ENCODE measurements at places on chromosomes 11 and 22.
A peak's percentile ranks its signal among the peaks of the same experiment; 100 is the strongest.

- no peak for DNase-seq
Observed at GRCh38 chr11:134333312-134333711, 1.5 kb downstream of the GLB1L2 start.

DNA sequence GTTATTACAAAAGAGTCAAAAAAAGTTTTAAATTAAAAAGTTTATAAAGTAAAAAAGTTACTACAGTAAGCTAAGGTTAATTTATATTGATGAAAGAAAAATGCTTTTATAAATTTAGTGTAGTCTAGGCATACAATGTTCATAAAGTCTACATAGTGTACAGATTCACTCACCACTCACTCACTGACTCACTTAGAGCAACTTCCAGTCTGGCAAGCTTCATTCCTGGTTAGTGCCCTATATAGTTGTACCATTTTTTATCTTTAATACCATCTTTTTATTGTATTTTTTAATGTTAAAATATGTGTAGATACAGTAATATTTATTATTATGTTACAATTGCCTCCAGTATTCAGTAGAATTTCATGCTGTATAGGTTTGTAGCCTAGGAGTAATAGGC lies 2.6 kb upstream of the MMP10 start:
- DNase-seq: no peak

- DNase-seq: no peak
Observed at GRCh38 chr22:43060183-43060582, 29.0 kb downstream of the TTLL1 start.

DNA sequence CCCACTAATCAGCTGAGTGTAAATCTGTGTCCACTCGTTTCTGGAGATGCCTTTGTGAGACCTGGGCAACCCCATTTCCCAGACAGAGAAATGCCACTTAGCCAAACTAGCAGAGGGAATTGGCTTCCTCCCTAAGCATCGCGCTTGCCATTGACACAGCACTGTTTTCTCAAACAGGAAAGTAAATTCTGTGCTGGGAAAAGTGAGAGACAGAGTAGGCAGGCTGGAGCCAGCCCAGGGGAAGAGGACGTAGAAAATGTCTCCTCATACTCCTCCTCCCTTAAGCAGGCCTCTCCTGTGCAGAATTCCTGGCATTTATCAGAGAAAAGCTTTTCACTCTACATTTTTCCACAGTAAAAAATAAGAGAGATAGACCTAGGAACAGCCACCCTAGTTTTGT lies 99.1 kb upstream of the AMOTL1 start:
- no peak for DNase-seq

- no peak for DNase-seq
Observed at GRCh38 chr11:131692151-131692550, 321.7 kb downstream of the NTM start.

DNA sequence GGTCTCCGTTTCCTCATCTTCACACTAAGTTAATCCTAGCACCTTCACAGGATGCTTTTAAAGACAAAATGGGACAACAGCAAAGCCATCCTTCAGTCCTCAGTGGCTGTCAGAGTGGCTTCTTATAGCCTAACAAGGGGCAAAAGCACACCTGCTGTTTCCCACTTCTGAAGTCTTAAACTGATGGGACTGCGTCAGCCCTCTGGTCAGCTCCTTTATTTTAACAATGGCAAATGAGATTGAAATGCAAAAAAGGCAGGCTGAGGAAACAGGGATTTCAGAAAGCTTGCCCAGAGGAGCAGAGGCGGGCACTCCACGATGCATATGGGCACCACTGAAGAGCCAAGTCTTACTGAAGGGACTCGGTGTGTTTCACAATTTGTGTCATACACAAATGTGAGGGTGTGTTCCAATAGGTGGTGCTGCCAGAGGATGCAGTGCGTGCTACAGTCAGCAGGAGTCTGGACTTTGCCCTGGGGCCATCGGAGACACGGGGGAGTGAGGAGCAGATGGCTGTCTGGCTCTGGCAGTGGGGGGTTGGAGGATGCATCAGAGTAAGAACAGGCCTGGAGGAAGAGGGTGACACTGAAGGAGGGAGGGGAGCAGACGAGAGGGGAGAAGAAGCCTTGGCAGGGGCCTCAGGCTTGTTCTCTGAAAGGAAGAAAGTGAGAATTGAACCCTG lies 47.3 kb downstream of the TENM4 start:
- peak; percentile 17 for DNase-seq

GRCh38 chr11:75341612-75342011 lies 9.8 kb downstream of the ARRB1 start:
- DNase-seq: no peak

- DNase-seq: no peak
Observed at GRCh38 chr11:93512073-93512475, 31.1 kb downstream of the SMCO4 start.

- no peak for DNase-seq
Observed at GRCh38 chr22:48703265-48703941, 1124.3 kb downstream of the BRD1 start.

- no peak for DNase-seq
Observed at GRCh38 chr11:128764424-128765095, 70.7 kb downstream of the FLI1 start.

DNA sequence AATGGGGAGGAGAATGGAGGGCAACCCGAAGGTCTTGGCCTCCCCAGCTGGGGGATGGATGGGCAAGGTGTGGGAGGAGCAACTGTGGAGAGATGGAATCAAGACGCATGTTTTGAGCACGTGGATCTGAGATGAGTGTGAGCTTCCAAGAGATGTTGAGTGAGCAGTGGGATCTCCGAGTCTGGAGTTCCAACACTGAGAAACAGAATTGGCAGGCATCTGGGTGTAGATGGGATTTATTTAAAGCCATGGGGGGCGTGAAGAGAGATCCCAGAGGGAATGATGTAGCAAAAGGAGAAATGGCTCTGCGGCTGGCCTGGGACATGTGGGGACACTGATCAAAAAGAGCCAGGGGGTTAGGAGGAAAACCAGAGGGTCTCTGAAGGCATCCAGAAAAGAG lies 95.6 kb downstream of the KIAA1671 start:
- no peak for DNase-seq

DNA sequence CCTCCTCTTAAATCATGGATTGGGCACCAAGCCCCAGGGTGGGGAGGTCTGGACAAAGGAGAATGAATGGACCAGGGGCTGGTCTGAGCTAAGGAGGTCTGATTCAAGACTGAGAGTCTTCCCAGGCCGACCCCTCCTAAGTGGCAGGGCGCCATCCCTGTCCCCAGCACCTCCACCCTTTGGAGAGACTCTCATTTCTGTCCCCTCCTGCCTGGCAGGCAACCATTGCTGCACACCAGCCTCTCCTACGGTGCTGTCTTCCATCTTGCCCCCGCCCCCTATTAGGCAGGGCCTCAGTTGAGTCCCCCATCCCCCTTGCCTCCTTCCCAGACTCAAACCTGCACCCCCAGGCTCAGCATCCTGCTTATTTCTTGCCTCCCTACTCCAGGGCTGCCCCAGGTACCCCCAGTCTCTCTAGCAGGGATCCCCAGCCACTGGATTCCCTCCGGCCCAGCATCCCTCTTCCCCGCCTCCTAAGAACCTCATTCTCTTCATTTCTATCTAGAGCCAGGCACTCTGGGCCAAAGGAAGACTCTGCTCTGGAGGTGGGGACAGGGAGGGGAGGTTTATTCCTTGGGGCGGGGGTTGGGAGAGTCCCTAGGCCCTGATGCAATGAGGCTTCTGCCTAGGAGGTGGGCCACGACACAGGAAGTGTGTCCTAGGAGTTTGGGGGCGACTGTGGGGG lies 1.7 kb upstream of the RCOR2 start:
- DNase-seq: no peak

Data from kidney glomerular epithelial cell (primary cell).